Osteoblast (primary cell): ENCODE measurements at places on chromosomes 3 and 15. TPM values are rescaled to one million over a fixed set of nuclear protein-coding genes. Genes with fewer than 3 reads are reported as not detected.

Gene BFSP2
- total RNA-seq, result not detected in 2 replicates

Gene GREM1
- total RNA-seq, result 457 and 499 TPM in 2 replicates

Gene SHC4
- 0.72 and 1.5 TPM in 2 replicates for total RNA-seq

Gene GMNC
- under 0.01 and 0.72 TPM in 2 replicates for total RNA-seq

Gene ARID3B
- total RNA-seq, result 2.7 and 3.6 TPM in 2 replicates

Gene ERC2
- total RNA-seq, result 0.36 TPM in 1 of 2 replicates, not detected in the other

Gene IMPG2
- 0.29 and 0.36 TPM in 2 replicates for total RNA-seq

Gene ERICH6
- total RNA-seq, result under 0.01 and 0.29 TPM in 2 replicates

Gene EAF1
- total RNA-seq, result 22.7 and 29.0 TPM in 2 replicates

Gene FOXL2NB
- 0.36 TPM in 1 of 2 replicates, not detected in the other for total RNA-seq

Gene CCR1
- 0.59 and 1.1 TPM in 2 replicates for total RNA-seq

Gene PIERCE2
- 3.6 and 5.3 TPM in 2 replicates for total RNA-seq

Gene ULK4
- 20.6 and 23.9 TPM in 2 replicates for total RNA-seq

Gene CCDC80
- total RNA-seq, result 564 and 657 TPM in 2 replicates

Gene SLC51A
- total RNA-seq, result not detected in 2 replicates

Gene TIMP4
- total RNA-seq, result 2.4 and 3.3 TPM in 2 replicates

Gene CLDN1
- 0.29 and 1.1 TPM in 2 replicates for total RNA-seq

Gene IDH3A
- total RNA-seq, result 29.5 and 30.4 TPM in 2 replicates

Gene FAN1
- total RNA-seq, result 15.3 and 16.3 TPM in 2 replicates

Gene RBMS3
- 80.4 and 81.1 TPM in 2 replicates for total RNA-seq

Gene FAM43A
- total RNA-seq, result 14.7 and 17.0 TPM in 2 replicates

Gene CACNA2D2
- not detected in 2 replicates for total RNA-seq

Gene COLQ
- 1.4 and 1.5 TPM in 2 replicates for total RNA-seq

Gene INKA1
- 5.8 and 6.5 TPM in 2 replicates for total RNA-seq

Gene WDR93
- total RNA-seq, result under 0.01 and 0.36 TPM in 2 replicates

Gene GCSAM
- under 0.01 and 0.36 TPM in 2 replicates for total RNA-seq

Gene MYEF2
- total RNA-seq, result 0.88 and 1.1 TPM in 2 replicates

Gene PLA2G4B
- total RNA-seq, result 0.72 and 1.2 TPM in 2 replicates

Gene GXYLT2
- total RNA-seq, result 75.1 and 77.4 TPM in 2 replicates

Gene TEX55
- total RNA-seq, result not detected in 2 replicates

Gene RTF1
- 26.1 and 29.2 TPM in 2 replicates for total RNA-seq

Gene RLBP1
- total RNA-seq, result under 0.01 TPM in 2 replicates

Gene STRIT1
- total RNA-seq, result not detected in 2 replicates

Gene COL6A5
- total RNA-seq, result not detected in 2 replicates

Gene IFT57
- 74.9 and 88.7 TPM in 2 replicates for total RNA-seq

Gene P2RY13
- not detected in 2 replicates for total RNA-seq

Gene C15orf62
- total RNA-seq, result under 0.01 and 0.29 TPM in 2 replicates

Gene LOXL1
- total RNA-seq, result 246 and 264 TPM in 2 replicates

Gene TMEM266
- not detected in 2 replicates for total RNA-seq

Gene FYCO1
- total RNA-seq, result 22.7 and 25.0 TPM in 2 replicates

Gene RNF123
- total RNA-seq, result 25.0 and 33.3 TPM in 2 replicates

Gene APEH
- total RNA-seq, result 98.8 and 101 TPM in 2 replicates

Gene SYNM
- 4.0 and 4.4 TPM in 2 replicates for total RNA-seq
